GM20000 (cell line): ENCODE measurements at places on chromosomes 5 and 9.
A peak's percentile ranks its signal among the peaks of the same experiment; 100 is the strongest.

DNA sequence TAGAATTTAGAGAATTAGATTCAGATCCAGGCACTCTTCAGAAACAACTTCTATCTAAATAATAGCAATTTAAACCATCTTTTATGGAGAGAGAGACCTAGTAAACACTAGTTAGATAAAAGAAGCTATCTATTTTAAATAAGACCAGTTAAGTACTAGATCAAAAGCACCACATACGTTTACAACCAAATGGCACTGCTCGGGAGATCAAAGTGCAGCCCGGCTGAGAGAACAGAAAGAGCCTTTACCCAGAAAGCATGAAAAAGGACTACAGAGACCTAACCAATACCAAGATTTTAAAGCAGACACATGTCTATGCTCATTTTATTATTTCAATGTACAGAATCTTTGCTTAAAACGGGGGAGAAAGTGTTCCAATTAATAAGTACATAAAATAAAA, 30.8 kb downstream of the LIX1 start:
- DNase-seq, result no peak

DNA sequence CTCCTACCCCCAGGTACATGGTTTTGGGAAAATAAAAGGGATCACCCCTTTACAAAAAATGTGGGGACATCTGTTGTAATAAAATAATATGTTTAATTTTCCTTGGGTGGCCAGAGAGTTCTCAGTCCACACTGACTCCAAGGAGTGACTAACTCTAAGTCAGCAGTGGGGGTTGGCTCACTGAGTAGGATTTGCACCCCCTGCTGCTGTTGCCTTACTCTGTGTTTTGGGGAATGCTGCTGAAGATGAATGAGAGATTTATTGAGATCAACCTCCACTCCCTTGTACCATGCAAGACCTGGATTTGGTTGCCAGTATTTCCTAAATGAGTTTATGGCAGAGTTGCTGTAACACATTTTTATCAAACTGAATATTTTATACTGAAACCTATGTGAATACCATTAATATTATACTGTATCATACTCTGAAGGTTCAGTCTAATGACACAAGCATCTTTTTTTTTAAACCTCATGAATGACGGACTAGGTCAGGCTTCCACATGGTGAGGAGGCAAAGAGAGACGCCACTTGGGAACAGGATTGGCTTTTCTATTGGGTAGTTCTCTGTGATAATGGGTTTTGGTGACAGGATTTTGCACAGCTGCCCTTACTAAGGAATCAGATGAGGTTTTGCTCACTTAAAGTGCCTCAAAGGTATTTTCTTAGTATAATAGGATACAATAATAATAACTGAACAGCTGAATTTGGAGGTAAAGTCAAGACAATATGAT, 121.3 kb upstream of the OSMR start:
- no peak for DNase-seq

DNA sequence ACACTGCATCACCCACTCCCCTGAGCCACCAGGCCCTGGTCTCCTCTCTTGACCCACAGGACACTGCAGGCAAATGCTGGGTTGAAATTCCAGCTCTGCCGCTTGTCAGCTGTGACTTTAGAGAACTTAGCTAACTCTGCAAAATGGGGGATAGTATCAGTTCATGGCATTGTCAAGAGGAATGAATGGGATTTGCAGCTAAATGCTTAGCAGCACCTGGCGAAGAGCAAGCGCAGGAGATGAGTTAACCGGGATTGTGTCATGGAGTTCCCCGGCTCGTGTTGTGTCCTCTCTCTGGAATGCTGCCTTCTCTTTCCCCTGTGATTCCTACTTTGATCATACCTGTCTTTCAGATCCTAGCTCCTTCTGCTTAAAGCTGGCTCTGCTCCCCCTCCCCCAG, 67.1 kb downstream of the DAB2IP start:
- DNase-seq, result no peak

DNA sequence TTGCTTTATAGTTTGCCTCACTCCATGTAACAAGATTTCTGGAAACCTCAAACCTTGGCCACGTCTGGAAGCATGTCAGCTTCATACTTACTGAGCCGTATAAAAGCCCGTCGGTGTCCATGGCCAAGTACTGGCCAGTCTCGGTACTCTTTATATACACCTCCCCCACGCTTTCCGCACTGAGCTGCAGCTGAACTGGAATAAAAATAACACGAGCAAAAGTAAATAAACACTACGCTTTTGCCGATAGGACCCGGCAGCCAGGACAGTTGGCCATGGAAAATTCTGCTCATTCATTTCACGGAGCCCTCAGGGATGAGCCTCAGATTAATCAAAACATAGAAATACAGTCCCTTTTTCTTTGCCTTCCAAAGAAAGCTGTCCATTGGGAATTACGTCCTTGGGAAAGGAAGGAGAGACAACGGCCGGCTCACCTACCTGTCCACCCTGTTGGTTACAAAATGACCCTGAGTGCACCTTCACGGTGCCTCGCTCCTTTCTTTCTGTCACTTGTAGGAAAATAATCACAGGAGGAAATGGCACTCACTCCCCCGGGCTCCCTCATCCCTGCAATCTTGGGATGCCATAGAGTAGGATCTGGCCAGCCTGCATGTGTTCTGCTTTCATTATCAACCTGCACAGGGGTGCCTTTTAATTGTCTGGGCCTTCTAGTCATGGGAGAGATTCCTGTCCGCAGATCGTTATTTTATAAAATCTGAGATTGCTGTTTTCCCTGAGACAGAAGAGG, 85.1 kb downstream of the FGF1 start:
- no peak for DNase-seq

GRCh38 chr5:125209650-125210049, 463.2 kb upstream of the ZNF608 start:
- no peak for DNase-seq

GRCh38 chr9:96062031-96062430, 186.5 kb downstream of the ERCC6L2 start:
- DNase-seq, result no peak

GRCh38 chr9:88280816-88281382, 107.3 kb upstream of the SPIN1 start:
- no peak for DNase-seq

GRCh38 chr5:21919414-21920022, 933.6 kb downstream of the CDH12 start:
- peak; percentile 38 for DNase-seq

DNA sequence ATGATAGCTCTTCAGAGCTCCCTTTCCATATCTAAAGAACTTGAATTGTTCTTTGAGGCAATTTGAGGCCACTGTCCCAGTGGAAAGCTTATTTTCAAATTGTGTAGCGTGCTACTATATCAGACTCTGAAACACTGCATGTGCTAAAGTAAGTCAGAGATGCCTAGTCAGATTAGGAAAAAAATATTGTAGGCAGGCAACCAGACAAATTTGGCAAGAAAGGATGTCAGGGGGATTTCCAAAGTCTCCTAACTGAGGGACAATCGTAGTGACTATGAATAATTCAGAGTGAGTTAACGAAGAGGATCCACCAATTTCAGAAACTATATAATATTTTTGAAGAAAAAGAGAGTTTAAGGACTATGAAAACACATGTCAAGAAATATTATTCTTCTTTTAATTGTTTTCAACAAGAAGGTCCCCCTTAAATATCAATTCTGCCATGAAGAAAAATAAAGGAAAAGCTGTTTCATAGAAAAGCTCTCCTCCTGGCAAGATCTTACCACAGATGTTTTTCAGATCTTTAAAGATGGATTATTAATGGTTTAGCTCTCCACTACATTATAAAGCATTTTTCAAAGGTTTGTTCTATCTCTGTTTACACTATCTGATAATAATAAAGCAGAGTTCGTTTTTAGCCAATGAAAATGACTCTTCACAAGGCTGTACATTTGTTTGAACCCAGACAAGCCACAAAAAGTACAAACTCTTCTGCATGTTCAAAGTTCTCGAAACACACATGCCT, 273.5 kb upstream of the PTGER4 start:
- no peak for DNase-seq

- DNase-seq, result no peak
Measured at GRCh38 chr9:98271479-98271878, 16.0 kb upstream of the TBC1D2 start.

DNA sequence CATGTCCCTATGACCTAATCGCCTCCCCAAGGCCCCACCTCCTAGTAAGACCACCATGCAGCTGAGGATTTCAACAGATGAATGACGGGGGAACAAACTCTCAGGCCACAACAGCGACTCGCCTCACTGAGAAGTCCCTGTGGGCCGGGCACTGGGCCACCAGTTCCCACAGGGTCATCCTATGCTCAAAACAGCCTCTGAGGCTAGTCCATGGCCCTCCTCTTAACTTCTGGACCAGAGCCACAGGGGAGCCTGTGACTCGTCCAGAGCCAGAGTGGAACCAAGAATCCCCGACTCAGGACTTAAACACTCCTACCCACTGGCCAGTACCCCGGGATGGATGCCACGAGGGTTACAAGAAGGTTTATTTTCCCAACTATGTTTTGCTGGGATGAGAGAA, 12.3 kb downstream of the GFPT2 start:
- DNase-seq, result no peak

DNA sequence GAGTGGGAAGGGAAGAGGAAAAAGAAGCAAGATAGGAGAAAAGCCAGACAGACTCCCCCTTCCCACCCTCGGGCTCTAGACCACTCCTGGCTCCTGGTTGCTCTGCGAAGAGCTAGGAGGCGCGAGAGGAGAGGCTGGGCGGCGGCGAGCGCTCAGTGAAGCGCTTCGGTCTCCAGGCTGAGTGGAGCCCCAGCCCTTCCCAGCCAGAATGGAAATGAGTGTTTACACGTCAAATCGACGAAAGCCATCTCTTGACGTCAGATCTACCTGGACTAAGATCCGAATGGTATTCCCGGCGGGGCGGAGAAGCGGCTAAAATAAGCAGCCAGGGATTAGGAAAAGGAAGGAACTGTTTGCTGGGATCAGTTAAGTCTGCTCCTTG, at the start of gene PCSK1:
TSS of gene PCSK1 (minus strand) at position 183 of the 382 bp plus-strand sequence. CDS start 206 bp downstream, outside the sequence.
- DNase-seq, result no peak

DNA sequence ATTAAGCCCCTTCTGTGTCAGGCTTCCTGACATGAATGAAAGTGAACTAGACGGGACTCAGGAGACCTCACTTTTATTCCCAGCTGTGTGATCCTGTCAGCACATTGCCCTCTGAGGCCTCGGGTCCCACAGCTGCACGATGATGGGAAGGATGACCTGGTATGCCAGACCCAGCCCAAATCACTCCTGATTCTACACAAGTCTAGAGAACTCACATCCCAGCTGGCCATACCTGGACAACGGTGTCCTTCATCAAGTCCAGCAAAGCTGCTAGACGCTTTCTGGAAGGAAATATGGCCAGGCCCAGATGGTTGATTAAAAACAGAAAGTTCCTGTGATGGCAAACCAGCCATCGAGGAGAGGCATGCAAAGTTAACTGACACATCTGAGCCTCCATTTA, 118.0 kb upstream of the FSTL4 start:
- DNase-seq, result no peak

DNA sequence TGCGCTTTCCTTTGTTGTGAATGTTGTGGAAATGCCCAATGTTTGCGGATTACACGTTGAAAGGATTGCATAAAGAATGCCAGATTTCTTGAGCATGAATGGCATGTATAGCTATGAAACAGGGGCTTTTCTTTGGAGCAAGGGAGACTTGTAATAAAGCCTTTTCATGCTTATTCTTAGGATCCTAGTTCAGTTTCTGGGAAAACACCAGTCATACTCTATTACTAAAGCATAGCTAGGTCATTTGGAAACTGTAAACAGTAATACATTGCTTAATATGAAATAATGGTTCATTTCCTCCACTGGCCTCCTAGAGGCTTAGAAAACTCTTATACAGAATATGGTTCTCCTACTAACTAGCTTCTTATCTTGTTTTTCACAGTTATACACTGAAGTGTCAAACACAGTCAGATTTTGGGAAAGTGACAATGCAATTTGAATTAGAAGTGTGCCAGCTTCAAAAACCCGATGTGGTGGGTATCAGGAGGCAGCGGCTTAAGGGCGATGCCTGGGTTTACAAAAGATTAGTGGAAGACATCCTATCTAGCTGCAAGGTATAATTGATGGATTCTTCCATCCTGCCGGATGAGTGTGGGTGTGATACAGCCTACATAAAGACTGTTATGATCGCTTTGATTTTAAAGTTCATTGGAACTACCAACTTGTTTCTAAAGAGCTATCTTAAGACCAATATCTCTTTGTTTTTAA, 104.2 kb downstream of the MELK start:
- no peak for DNase-seq

GRCh38 chr5:32779754-32780415, 68.8 kb downstream of the NPR3 start:
- DNase-seq, result no peak

GRCh38 chr9:96871176-96871575, 16.9 kb upstream of the ZNF782 start:
- DNase-seq, result no peak

- no peak for DNase-seq
Measured at GRCh38 chr5:57939771-57940170, 457.2 kb upstream of the ACTBL2 start.

- DNase-seq, result no peak
Measured at GRCh38 chr9:17695482-17695881, 116.6 kb downstream of the SH3GL2 start.

DNA sequence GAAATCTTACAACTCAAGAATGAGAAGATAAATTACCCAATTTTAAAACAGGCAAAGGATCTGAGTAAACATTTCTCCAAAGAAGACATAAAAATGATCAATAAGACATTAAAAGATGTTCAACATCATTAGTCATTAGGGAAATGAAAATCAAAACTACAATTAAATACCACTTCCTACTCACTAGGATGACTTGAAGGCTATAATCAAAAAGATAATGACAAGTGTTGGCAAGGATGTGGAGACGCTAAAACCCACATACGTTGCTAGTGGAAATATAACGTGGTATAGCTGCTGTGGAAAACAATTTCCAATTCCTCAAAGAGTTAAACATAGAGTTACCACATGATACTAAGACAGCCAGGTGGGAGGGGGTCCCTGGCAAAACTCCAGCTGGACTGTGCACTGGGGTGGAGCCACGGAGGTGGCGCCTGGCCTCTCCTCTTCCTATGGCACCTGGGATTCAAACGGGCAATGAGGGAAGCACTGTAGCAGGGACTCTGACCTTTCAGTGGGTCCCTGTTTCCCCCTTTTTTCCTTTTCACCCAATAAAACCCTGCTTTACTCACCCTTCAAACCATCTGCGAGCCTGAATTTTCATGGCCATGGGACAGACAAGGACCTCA, 5.9 kb downstream of the ARSB start:
- no peak for DNase-seq

- DNase-seq, result peak; percentile 55
Measured at GRCh38 chr5:65100911-65101631, 332.3 kb downstream of the CWC27 start.

DNA sequence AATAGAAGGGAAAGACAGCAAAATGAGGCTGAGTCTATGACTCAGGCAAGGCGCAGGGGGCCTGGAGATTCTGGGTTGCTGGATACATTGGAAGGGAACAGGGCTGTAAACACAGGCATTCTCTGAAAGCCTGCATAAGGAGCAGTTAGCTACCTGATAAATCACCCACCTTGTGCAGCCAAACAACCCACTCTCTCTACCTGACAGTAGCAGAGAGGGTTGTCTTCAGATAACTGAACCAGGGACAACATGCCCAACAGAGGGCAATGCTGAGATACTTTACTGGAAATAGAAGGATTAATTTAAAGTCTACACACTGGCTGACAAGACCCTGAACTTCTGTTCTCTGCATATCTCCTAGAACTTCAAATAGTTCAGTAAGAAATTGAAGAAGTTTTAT, 161.6 kb downstream of the KCTD16 start:
- DNase-seq, result no peak

- no peak for DNase-seq
Measured at GRCh38 chr5:107383414-107383813, 287.3 kb downstream of the EFNA5 start.

GRCh38 chr9:110545705-110546104, 33.8 kb downstream of the SVEP1 start:
- DNase-seq, result no peak
